Natural killer cell treated with Interleukin-12 subunit alpha and Interleukin-12 subunit beta and Interleukin-15 and Interleukin-18, amount 100 ng/mL, for 72 hours (primary cell): ENCODE measurements at places on chromosomes 16 and 17.
A peak's percentile ranks its signal among the peaks of the same experiment; 100 is the strongest.

DNA sequence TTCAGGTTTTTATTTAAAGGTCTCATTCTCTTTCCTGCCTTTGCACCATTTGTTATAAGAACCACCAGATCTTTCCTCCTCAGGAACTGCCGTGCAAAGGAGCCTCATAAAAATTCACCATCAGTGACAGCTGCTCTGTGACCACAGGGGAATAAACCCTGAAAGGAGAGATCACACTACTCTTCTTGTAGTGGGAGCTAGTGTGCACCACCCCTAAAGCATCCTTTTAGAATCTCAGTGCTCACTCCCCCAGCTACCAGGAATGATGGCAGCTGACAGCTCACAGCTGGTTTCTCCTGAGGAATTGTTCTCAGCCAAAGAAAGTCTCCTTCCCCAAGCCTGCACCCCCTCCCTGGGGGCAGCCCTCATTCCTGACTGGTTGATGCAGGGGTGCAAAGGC lies 18.7 kb downstream of the VAT1L start:
- H3K4me3 ChIP-seq: no peak overlapping the region
- peaks cover 8% of the 10 kb centered on the region for H3K27me3 ChIP-seq
- no peaks in the 10 kb centered on the region for H3K4me1 ChIP-seq

DNA sequence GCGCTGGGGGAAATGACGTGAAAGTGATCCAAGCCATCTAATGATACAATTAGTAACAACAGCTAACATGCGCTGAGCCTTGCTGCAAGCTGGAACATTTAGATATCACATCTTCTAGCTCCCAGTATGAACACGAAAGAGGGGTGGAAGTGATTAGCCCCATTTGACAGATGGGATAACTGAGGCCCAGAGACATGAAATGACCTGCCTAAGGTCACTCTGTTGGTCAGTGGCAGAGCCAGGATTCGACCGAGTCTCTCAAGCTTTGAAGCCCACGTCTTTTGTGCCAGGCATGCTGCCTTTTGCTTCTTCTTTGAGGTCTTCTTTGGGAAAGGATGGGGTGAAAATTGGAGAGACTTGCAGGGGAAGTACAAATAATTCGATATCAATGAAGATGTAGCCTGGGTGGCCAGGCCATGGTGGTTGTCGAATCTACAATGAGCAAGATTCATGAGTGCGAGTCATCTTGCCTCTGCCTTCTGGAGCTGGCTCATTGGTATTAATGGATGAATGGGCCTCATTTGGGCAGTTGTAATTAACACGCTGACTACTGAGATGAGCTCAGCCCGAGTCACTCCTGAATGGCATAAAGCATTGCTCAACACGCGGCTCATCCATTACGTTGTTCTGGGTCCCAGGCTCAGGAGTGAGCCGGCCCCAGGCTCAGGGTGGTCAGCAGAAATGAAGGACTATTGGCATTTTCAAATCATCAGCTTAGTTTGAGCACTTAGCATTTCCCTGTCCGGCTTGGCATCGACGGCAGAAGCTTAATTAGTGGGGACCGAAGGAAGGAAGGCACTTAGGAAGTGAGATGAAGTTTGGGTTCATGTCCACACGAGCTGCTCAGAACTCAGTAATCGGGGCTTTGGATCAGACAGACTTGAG lies 28.0 kb upstream of the GPRC5B start:
- H3K27me3 ChIP-seq: peaks cover 20% of the 10 kb centered on the region
- H3K36me3 ChIP-seq: no peaks in the 10 kb centered on the region
- no peak overlapping the region for H3K4me3 ChIP-seq
- H3K27ac ChIP-seq: no peak overlapping the region

GRCh38 chr17:47935961-47936360 lies 5.4 kb upstream of the PNPO start:
- peaks cover 2% of the 10 kb centered on the region for H3K27me3 ChIP-seq
- H3K36me3 ChIP-seq: peaks cover 2% of the 10 kb centered on the region
- H3K4me3 ChIP-seq: no peak overlapping the region
- H3K27ac ChIP-seq: no peak overlapping the region
- H3K4me1 ChIP-seq: peaks cover 3% of the 10 kb centered on the region

DNA sequence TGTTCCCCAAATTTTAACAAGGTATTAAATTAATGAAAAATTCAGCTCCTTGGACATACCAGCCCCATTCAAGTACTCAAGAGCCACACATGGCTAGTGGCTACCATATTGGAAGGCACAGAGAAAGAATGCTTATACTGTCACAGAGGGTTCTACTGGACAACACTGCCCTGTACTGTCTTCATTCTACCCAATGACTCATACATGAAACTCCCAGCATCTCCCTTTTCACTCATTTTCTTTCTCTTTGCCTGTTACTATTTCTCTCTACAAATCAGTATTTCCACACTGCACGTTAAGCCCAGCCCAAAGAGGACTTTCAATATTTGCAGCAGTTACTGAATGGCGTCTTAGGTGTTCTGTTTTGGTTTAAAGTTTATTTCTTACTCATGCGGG lies 72.1 kb upstream of the RCVRN start:
- peaks cover 27% of the 10 kb centered on the region for H3K4me1 ChIP-seq
- no peak for DNase-seq
- peak overlapping the region; percentile 35 for H3K4me3 ChIP-seq

- DNase-seq: no peak
- H3K27ac ChIP-seq: no peak overlapping the region
- no peak overlapping the region for H3K4me3 ChIP-seq
- H3K27me3 ChIP-seq: peaks cover 7% of the 10 kb centered on the region
- H3K4me1 ChIP-seq: no peaks in the 10 kb centered on the region
These were observed 193.9 kb upstream of the PIRT start for GRCh38 chr17:11031787-11032186.
